Right kidney (tissue), 9 donors: ENCODE measurements at places on chromosomes 7 and 10.

GRCh38 chr10:121592155-121592890 lies 5.9 kb downstream of the FGFR2 start:
- no peak for DNase-seq

DNA sequence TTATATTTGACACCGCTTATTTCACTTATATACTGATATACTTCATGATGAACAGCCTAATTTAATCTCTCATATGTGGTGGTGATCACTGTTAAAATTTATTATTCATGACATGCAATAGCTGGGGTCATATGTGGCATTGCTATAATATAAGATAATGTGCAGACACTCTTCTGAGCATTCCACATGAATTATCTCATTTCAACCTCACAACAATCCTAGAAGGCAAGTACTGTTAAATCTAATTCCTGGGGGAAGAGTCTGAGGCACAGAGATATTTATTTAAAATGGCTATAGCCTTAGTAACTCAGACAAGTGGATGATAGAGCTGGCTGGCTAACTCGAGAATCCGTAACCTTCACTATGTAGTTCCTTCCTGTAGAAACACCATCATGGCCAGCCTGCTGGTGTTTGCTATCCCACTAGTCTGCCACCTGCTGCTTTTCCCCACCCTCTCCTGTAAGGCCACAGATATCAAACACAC lies 46.6 kb upstream of the A1CF start:
- DNase-seq, result no peak

GRCh38 chr10:80581469-80581835 lies 43.8 kb downstream of the SH2D4B start:
- no peak for DNase-seq

- peak; percentile 48 for DNase-seq
These were observed 196.0 kb downstream of the RNLS start for GRCh38 chr10:88386821-88387773.

- DNase-seq, result no peak
These were observed 405.0 kb upstream of the GALNT17 start for GRCh38 chr7:70726951-70727378.

DNA sequence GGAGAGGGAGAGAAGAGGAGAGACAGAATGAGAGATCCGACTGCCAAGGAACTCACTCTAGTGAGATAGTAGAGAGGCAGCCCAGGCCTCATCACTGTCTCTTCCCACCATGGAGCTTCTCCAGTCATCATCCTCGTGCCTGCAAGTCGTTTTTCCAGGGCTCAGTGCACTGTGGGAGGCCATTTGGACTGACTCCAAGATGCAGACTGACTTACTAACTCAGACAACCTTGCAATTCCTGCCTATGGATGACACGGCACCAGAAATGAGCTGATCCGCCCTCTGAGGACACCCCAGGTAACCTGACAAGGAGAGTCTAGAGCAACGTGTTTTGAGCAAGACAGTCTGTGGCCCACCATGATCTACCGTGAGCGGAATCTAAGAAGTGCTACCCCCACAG lies 154.9 kb downstream of the GLI3 start:
- no peak for DNase-seq

- DNase-seq, result no peak
These were observed 8.0 kb downstream of the HPS1 start for GRCh38 chr10:98438715-98439114.

DNA sequence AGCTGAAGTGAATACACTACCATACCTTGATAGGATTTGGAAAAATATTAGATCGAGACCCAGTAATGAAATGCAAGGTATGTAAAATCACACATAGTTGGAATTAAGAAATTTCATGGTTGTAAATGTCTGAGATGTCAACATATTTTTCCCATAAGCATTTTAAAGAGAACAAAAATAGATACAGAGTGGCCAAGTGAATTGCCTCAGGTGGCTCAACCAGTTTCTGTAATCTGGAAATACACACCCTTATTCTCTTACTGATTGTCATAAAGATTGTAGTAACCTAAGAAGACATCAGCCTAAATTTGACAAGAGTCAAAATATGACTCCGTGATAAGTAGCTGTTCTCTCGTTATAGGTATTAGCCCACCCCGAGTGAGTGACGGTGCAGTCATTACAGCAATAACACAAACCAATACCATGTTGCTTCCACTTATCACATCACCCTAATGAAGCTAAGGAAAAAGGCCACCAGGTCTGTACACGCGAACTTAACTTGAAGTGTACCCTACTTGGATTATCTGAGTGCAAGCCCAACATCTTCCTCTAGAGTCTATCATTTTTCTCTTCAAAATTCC lies 23.4 kb downstream of the PIK3AP1 start:
- DNase-seq, result no peak

GRCh38 chr7:101814991-101815825 lies 2.2 kb upstream of the CUX1 start:
- peak; percentile 76 for DNase-seq
